Stomach (tissue), 19 donors: ENCODE measurements at places on chromosomes 12 and 14.

GRCh38 chr14:33359288-33359881, 420.7 kb downstream of the NPAS3 start:
- DNase-seq: no peak

DNA sequence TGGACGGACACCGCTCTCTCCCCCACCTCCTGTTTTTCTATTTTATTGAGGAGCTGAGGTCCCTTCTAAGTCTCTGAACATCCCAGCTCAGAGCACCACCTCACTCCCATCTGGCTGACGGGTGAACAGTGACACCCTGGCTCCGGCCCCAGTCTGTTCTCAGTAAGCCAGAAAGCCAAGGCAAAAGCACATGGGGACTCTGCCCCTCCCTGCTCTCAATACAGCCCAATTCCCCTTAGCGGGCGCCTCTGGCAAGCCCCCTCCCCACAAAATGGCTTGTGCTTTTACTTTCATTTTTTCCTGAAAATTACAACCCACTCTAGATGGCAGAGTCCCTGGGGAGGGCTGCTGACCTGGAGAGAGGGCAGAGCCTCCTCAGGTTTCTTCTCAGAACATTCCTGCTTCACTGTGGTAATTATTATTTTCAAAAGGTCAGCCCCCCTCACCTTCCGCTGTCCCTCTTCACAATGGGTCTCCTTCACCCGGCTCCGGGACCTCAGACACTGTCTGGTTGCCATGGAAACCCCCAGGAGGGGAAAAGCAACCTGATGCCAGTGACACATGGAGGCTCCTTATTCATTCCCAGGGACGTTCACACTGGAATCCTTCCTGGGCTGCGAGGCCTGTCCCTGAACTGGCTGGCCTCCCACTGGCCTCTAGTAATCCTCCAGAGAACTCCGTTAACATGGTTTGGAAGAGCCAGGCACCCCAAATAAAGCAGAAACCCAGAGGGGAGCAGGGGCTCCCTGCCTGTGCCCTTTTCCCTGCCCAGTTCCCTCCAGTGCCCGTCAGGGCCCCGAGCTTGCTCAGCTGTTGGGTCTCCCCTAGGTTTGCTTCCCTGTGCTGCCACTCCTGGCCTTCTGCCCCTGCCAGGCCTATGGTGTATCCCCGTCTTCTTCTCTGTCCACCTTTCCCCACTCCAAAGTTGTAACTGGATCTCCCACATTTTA, 15.9 kb downstream of the COL2A1 start:
- DNase-seq: no peak

DNA sequence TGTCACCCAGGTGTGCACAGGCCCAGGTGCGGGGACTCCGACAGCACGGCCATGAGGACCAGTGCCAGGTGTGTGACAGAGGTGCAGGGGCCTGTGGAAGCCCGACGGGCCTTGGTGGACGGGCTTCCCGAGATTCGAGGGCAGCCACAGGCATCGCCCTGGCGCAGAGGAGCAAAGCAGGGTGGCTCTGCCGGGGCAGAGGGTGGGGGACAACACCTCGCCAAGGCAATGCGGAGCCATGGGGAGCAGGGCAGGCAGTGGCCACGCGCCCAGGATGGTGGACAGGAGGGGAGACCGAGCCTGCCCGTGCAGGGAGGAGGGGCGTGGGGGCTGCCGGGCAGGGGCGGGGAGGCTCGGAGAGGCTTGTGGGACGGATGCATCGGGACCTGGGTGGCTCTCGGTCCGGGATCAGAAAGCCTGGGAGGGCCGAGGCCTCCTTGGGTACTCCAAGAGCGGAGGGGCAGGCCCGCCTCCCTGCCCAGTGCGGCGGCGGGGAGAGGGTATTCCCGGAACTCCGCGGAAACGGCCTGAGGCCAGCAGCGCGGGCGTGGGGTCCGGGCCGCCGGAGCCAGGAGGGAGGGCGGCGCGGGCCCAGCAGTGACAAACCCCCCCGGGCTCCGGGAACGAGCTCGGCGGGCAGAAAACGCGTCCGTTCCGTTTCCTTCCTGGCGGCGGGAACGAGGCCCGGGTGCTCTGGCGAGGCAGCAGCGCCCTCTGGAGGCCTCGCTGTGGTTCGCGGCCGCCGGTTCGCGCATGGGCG, 1.6 kb downstream of the TMEM121 start:
- peak; percentile 95 for DNase-seq

GRCh38 chr12:123388177-123388950, 4.4 kb downstream of the KMT5A start:
- peak; percentile 80 for DNase-seq

DNA sequence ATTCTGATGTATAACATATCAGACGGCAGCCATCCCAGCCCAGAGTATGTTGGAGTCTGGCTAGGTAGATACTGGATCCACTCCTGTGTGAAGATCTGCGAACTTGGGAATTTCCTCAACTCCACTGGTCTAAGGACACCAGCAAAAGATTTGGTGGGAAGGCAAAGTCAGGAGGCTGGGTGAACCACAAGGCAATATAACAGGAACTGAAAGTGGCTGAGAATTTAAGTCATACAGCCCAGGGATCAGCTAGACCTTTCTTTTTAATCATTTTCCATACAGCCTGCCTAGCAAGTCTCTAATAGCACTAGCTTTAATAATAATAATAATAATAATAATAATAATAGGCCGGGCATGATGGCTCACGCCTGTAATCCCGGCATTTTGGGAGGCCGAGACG, 34.8 kb downstream of the BRAP start:
- no peak for DNase-seq

- DNase-seq: no peak
Observed at GRCh38 chr14:69152181-69152901, 578 bp downstream of the DCAF5 start.

GRCh38 chr12:124914392-124915238, at the start of gene UBC:
TSS of gene UBC (minus strand) at chr12:124914650. CDS start at chr12:124913771, 879 bp downstream.
- peak; percentile 96 for DNase-seq

DNA sequence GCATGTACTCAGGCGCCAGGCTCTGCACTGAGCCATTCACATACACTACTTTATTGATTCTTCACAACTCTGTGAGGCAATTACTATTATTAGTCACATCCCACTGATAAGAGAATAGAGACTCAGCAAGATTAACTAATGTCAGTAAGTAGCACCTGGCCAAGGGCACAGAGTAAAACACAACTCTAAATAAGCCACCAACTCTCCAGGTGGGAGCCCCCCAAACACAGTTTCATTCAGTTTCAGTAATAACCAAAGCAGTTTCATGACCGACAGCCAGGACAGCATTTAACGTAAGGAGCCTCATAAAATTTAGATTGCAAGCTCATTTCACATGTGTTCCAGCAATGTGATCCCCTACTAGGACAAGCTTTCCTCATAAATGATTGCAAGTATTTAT, 323.1 kb upstream of the CCDC196 start:
- DNase-seq: no peak

- DNase-seq: no peak
Observed at GRCh38 chr12:25585021-25585523, 32.0 kb upstream of the LMNTD1 start.

DNA sequence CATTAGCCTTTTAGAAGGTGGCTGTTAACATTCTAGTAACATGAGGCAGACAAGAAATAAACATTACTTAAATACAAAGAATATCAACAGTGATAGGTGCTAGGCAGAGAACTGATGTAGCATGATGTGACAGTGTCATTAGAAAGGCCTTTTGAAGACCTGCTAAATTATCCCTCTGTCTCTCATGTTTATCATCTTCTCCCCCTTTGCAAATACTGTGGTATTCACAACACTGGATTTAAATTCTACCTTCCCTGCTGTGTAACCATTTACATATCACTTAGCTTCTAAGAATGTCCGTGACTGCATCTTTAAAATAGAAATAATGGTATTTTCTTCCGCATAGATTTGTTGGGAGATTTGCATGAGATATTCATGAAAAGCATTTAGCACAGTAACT, 74.4 kb upstream of the CLEC14A start:
- no peak for DNase-seq

- DNase-seq: no peak
Observed at GRCh38 chr12:76329159-76329558, 19.1 kb downstream of the BBS10 start.

GRCh38 chr12:124904306-124905098, 9.9 kb downstream of the UBC start:
- DNase-seq: peak; percentile 92

DNA sequence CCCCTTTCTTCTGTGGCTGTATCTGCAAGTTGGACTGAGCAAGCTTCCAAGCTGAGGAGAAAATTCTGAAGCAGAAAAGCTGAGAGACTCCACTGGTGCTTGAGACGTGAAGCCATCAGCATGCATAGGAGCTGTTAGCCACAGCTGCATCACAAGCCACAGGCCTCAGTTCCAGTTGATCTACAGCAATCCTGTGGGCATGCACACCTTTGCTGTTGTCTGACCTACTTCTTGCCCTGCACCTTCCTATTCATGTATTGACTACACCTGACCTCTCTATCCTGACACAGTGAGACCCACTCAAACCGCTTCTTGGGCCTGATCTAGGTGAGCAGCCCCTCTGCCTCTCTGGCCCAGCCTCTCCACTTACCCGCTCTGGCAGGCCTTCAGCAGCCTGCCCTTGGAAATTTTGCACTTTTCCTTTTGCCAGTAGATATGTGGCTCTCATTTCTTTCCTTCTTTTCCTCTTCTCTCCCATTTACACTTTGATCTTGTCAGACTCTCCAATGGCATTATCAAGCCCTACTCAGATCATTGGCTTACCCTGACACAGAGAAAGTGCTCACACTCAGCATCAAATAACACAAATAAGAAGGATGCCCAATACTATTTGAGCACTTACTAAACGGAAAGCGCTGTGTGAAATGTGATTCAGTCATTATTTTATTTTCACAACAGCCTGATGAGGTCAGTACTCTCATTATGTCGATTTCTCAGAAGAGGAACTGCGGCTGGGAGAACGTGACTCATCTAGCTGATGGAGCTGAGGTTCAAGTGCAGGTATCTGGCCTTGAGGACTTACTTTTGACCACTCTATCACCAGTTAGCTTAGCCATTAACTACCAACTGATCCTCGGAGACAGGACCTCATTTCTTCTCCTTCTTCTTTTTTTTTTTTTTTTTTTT, 21.9 kb upstream of the PTGR2 start:
- DNase-seq: peak; percentile 29

- no peak for DNase-seq
Observed at GRCh38 chr12:68812553-68813241, 4.7 kb downstream of the MDM2 start.
